ENCODE measurements at places on chromosomes 1 and 21.

DNA sequence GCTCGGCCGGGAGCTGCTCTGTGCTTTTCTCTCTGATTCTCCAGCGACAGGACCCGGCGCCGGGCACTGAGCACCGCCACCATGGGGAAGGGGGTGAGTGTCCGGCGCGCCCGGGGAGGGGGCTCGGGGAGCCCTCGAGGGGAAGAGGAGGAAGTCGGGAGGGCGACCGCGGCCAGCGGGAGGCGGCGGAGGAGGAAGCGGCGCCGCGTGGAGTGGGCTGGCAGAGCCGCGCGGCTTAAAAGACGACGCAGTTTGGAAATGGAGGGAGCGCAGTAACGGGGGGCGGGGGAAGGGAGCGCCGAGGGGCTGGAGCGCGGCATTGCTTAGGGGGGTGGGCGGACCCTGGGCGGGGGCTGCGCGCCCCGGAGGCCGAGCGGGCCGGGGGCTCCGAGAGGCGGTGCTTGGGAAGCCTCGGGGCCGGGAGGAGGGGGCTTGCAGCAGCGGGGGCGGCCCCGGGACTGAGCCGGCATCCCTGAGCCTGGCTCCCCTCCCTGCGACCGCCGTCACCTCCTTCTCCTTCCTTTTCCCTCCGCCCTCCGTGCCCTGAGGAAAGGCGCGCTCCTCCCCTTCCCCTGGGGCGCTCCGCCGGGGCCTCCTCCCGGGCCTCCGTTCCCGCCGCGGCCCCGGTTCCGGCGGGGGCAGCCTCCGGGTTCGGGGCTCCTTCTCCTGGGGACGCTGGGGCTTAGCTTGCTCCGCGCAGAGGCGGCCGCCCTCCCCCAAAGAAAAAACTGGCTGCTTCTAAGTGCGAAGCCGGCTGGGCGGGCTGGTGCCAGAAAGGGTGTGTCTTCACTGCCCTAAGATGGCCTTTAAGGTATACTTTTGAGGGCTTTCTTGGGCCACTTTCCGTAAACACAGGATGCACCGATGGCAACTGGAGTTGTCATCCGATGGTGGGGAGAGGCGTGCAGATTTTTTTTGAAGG lies 648 bp downstream of the ATP1A1 start:
- peak; percentile 18 for DNase-seq

DNA sequence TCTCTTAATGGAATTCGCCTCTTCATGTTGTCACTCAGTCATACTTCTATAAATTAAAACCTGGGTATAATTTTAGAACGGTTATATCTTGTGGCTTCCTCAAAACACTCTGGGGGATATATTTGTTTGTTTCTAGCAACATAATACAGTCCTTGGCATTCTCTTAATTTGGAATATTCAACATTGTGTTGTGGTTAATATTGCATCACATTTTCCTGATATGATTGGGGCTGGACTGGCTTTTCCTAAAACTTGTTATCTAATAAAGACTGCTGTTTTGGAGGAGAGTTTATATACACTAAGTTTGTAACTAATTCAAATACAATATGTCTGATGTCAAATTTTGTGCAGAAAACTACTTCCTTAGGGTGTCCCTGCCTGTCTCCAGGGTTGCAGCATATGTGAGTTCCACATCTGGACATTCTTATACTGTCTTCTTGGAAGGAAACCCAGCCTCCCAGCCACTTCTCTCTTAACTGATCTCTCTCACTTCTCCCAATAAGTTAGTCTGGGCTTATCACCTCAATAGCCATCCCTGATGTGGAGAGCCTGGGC lies 892.6 kb downstream of the MRPL39 start:
- DNase-seq, result no peak

GRCh38 chr1:43315963-43316737 lies 15.4 kb downstream of the TIE1 start:
- no peak for DNase-seq

DNA sequence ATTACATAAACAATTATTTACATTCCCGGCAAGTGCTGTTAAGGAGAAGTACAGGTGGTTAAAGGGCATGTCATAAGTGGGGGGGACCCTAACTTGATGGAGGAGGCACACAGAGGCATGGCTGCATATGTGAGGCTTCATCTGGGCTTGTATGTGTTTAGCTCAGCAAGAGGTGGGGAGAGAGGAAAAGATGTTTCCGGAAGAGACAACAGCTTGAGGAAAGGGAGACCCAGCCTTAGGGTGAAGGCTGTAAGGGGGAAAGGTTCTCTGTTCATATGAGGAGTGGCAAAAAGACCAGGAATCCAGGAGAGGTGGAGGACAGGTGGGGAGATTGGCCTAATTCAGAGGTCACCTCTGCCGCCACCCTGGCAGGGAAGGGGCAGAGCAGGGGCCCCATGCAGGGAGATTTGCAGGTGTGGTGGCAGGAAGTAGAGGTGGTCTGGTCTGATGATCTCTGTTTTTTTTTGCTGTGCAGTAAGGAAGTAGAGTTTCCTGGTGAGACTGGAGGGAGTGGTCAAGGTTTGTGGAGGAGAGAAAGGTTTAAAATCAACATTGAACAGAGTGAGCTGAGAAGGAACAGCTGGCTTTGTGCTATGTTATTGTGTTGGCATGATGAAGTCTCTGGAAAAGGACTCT lies 9.0 kb downstream of the TRAF5 start:
- DNase-seq, result no peak

GRCh38 chr1:101431956-101432510 lies 195.2 kb downstream of the S1PR1 start:
- DNase-seq, result no peak

- DNase-seq, result no peak
Observed at GRCh38 chr1:175399795-175400194, 207.2 kb upstream of the KIAA0040 start.

GRCh38 chr1:12152113-12152891 lies 14.5 kb upstream of the TNFRSF1B start:
- DNase-seq, result no peak

DNA sequence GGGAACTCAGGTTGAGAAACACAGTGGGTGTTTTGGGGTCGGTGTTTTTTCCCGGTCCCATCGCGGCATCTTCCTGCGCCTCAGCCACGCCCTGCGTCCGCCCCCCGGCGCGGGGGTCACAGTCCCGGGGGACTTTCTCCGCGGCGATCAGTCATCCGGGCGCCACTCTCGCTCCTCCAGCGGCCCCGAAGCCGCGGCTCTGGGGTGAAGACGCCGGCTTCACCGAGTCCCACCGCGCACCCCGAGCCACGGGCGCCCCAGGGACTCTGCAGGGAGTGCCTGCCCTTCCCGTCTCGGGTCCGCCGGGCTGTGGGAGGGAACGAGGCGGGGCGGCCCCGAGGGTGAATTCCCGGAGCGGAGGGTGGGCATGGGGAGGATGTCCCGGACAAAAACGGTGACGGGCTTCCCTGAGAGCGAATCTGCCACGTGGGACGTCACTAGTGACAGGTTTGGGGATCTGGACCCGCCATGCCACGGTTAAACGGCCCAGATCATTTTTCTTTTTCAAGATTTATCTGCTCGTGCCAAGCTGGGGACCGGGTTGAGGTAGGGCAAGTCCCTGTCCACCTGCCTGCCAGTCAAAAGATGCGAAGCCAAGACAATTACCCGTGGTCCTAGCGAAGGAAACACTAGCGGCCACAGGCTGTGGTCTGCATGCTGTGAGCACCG lies 717 bp upstream of the BATF3 start:
- no peak for DNase-seq

DNA sequence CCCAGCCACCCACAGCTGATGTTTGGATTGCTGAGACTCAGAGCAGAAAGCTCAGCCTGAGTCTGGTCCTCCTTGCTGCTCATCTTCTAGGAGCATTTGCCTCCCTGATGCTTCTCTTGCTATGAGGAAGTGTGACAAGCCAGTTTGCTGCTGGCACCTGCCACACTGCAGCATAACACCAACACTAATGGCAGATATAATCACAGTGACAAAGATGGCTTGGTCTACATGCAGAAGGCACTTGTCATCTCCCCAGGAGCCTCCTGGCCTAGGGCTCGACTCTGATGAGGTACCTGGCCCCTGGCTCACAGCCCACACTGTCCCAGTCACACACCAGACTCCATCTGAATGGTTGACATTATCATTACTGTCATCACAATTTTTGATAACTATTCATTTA lies 13.9 kb upstream of the PSMB2 start:
- no peak for DNase-seq

- no peak for DNase-seq
Observed at GRCh38 chr1:89951766-89952604, 42.9 kb upstream of the ZNF326 start.

- DNase-seq, result no peak
Observed at GRCh38 chr1:101902199-101902598, 94.5 kb downstream of the OLFM3 start.

DNA sequence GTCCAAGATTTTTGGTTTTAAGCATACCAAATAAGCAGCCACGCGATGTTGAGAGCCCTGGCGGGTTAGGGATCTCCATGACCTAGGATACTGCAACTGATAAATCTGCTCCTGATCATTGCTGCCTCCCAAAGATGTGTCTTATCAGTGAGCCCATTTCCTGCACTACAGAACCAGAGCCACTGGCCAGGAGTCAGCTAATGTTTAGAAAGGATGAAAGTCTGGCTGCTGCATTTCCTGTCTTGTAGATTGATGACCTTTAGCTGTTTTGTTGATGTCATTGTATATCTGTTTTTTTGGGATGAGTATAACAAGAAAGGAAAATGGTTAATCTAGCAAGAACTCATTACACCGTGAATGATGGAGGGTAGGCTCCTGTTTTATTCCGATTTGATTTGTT lies 74.5 kb downstream of the C1orf21 start:
- no peak for DNase-seq

- DNase-seq, result peak; percentile 85
Observed at GRCh38 chr1:41678111-41678878, 193.8 kb upstream of the EDN2 start.

- DNase-seq, result no peak
Observed at GRCh38 chr1:210098356-210098755, 134.2 kb upstream of the SERTAD4 start.

- DNase-seq, result no peak
Observed at GRCh38 chr1:244006961-244007360, 44.1 kb upstream of the ZBTB18 start.

GRCh38 chr1:206021626-206022365 lies 1.9 kb downstream of the CTSE start:
- DNase-seq, result no peak

DNA sequence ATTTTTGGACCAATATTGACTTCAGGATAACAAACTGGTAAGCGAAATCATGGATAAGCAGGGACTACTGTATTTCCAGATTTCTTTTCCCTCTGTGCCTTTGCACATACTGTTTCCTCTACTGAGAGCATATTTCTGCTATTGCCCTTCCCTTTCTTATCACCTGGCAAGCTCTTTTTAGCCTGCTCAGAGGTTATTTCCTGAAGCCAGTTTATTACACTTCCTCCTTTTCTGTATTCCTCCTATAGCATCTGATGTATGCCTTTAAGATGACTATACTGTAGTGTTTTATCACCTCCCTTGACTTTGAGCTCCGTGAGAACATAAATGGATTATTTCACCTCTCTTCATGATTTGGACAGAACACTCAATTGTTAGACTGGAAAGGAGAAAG lies 49.0 kb downstream of the MAGI3 start:
- no peak for DNase-seq

- DNase-seq, result no peak
Observed at GRCh38 chr1:205326812-205327466, 5.4 kb upstream of the NUAK2 start.

Data from H4 (cell line).